Vagina (tissue), 2 donors: ENCODE measurements at places on chromosomes 1 and 21.
A peak's percentile ranks its signal among the peaks of the same experiment; 100 is the strongest.

DNA sequence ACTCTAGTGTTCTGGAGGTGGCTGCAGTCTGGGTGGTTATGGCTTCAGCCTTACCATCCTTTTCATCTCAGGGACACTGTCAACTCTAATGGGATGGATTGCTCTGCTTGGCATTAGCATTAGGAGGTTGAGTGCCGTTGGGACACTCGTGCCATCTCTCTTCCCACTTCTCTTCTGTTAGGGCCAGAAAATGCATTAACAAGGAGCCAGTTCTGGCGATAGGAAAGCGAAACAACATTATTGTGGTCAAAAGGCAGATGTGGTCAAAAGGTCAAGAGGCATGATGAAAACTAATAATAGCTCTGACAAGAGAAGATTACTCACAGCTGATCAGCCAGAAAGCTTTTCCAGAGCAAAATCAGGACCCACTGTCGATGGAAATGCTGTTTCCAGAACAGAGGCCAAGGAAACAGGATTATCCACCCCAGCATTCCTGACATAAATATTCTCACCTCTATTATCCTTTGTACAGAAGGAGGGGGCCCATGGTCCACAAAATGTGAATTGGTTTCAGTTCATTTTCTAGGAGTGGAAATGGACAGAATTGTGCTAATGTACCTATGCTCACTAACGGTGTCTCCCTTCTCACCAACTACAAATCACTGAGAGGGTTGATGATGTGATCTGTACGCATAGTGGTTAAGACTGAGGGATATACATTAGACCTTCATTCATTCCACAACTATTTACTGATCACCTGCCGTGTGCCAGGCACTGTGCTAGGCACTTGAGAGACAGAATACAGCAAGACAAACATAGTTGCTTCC lies 72.0 kb downstream of the ST6GALNAC5 start:
- no peak for DNase-seq

- peak; percentile 91 for DNase-seq
These were observed 709 bp upstream of the SLC41A1 start for GRCh38 chr1:205813755-205814058.

DNA sequence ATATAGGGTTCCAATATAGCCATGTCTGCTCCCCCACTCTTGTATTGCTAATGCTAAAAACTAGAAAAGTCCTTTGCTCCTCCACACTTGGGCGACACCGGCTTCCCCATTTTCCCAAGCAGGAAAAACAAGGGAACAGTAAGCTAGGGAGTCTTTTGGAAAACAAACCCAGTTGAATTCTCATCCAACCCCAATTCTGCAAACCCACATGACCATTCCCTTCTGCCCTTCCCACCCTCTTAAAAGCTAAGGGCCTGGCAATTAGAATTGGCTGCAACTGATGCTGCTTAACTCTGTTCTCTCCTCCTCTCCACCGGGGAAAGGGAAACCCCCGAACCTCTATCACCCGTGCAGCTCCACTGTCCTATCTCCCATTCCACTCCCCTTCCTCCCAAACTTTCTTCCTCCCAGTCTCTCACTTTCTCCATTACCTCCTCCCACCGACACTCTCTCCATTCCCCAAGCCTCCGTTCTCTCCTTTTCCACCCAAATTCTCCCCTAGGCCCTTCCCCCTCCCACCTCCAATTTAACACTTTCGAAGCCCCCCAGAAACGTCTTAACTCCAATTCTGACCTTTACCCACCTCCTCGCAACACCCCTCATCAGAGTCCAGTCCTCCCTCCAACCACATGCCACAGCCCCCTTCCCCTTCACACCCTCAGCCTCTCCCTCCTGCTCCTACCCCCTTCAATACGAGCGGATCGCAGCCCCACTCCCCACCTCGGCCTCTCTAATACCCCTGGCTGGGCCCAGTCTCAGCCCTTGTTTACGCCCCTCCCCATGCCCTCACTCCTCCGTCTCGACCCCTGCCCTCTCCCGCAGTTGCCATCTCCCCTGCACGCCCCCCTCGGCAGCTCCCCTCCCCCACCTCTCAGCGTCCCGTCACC lies 701 bp downstream of the DEDD start:
- no peak for DNase-seq

GRCh38 chr1:225371366-225372010 lies 56.4 kb downstream of the LBR start:
- no peak for DNase-seq

GRCh38 chr1:40385437-40386358 lies 12.2 kb downstream of the SMAP2 start:
- no peak for DNase-seq
